A549 treated with Mapracorat at 1 μM for 4 hours (cell line): ENCODE measurements at places on chromosomes 11 and 22. TPM values are rescaled to one million over a fixed set of nuclear protein-coding genes. Genes with fewer than 3 reads are reported as not detected.

The RGL4 gene
- not detected in 5 replicates for total RNA-seq

The APOA1 gene
- total RNA-seq = 0.23 to 0.40 TPM in 2 of 5 replicates, not detected in the others

The B4GALNT4 gene
- 11.8 to 23.3 TPM (median 18.8 TPM) in 5 replicates for total RNA-seq

The RDX gene
- total RNA-seq = 92.3 to 140 TPM (median 133 TPM) in 5 replicates

The CREB3L1 gene
- total RNA-seq = 3.8 to 5.2 TPM (median 4.5 TPM) in 5 replicates

The MISFA gene
- 1.1 to 3.3 TPM (median 1.6 TPM) in 5 replicates for total RNA-seq

The C11orf87 gene
- total RNA-seq = 0.04 TPM in 1 of 5 replicates, not detected in the others

The RPS13 gene
- total RNA-seq = 1,535 to 1,903 TPM (median 1,574 TPM) in 5 replicates

The LRRC4C gene
- not detected in 5 replicates for total RNA-seq

The SNX19 gene
- 11.6 to 15.4 TPM (median 12.8 TPM) in 5 replicates for total RNA-seq

The TRIM49D2 gene
- 0.07 to 0.13 TPM (median 0.11 TPM) in 3 of 5 replicates, not detected in the others for total RNA-seq

The TRPM5 gene
- total RNA-seq = not detected in 5 replicates

The BARX2 gene
- not detected in 5 replicates for total RNA-seq
